ENCODE measurements at places on chromosomes 7 and 10. TPM values are rescaled to one million over a fixed set of nuclear protein-coding genes. Genes with fewer than 3 reads are reported as not detected.

DNA sequence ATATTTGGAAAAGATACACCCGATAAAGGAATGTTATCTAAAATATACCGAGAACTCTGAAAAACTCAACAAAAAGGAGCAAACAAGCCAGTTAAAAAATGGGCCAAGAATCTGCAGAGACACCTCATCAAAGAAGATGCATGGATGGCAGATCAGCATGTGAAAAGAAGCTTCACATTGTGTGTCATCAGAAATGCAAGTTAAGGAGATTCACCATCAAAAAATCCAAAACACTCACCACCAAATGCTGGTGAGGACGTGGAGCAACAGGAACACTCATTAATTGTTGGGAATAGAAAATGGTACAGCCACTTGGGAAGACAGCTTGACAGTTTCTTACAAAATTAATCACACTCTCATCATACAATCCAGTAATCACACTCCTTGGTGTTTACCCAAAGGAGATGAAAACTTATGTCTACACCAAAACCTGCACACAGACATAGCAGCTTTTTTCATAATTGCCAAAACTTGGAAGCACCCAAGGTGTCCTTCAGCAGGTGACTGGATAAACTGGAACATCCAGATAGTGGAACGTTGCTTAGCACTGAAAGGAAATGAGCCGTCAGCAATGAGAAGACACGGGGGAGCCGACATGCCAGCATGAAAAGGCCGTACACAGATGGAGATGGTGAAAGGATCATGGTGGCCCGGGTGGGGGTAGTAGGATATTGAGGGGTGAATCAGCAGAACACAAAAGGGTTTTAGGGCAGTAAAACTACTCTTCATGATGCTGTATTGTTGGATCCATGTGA, 27.9 kb upstream of the PWWP2B start:
- no peak for DNase-seq

DNA sequence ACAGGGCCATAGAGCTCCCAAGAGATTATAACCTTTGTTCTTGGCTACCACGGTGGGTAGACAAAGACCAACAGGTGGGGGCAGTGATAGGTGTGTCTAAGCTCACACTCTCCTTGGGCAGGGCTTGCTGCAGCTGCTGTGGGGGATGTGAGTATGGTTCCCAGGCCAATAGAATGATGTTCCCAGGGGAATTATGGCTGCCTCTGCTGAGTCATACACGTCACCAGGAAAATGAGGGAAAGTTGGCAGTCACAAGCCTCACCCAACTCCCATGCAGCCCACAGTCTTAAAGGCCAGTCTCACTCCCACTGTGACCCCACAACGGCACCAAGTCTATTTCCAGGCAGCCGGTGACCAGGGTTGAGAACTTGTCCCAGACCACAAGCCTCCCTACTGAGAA, 453.4 kb upstream of the PODXL start:
- no peak for DNase-seq

DNA sequence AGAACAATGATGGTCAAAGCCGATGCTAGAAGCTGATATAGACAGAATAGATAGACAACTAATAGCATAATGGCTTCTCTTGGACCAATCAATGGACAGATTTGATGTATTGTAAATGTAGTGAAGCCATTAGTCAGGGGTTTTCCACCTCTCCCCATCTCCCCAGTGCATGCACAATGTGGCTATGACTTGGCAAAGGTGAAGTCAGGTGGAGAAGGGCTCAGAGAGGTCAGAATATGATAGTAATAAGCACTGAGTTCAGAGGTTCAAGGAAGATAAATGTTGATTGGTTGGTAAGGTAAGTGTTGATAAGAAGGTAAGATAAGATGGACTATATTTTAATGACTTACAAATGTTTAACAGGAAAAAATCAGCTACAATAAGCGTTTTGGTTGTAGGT, 28.5 kb downstream of the BLNK start:
- DNase-seq: no peak

Gene POT1
- 53.2 TPM for polyA plus RNA-seq

Gene ST8SIA6
- polyA plus RNA-seq: 0.67 TPM

Gene MOGAT3
- 0.10 TPM for polyA plus RNA-seq

Gene ABCB4
- 0.44 TPM for polyA plus RNA-seq

Measured in left renal pelvis (tissue), 4 donors.